ENCODE measurements at places on chromosomes 7 and 10.
A peak's percentile ranks its signal among the peaks of the same experiment; 100 is the strongest.

- no peak for ATAC-seq
These were observed 2.3 kb downstream of the MCM7 start for GRCh38 chr7:100098913-100099312.

DNA sequence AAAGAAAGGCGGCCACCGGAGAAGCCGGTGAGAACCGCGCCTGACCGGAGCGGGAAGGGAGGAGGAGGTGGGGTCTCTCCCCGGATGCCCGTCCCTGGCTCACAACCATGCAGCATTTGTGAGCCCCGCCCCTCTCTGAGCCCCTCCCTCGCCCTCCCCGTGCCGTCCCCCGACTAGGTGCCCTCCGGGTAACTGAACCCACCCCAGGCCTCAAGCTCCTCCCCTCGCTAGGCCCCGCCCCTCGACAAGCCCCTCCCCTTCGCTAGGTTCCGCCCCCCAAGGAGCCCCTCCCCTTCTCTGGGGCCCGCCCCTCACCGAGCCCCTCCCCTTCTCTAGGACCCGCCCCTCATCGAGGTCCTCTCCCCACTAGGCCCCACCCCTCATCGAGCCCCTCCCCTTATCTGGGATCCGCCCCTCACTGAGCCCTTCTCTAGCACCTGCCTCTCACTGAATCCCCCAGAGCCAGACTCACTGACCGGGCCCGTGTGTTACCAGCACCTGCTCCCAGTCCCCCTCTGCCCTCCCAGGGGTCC, 42.2 kb upstream of the HSPB1 start:
- peak; percentile 44 for ATAC-seq

DNA sequence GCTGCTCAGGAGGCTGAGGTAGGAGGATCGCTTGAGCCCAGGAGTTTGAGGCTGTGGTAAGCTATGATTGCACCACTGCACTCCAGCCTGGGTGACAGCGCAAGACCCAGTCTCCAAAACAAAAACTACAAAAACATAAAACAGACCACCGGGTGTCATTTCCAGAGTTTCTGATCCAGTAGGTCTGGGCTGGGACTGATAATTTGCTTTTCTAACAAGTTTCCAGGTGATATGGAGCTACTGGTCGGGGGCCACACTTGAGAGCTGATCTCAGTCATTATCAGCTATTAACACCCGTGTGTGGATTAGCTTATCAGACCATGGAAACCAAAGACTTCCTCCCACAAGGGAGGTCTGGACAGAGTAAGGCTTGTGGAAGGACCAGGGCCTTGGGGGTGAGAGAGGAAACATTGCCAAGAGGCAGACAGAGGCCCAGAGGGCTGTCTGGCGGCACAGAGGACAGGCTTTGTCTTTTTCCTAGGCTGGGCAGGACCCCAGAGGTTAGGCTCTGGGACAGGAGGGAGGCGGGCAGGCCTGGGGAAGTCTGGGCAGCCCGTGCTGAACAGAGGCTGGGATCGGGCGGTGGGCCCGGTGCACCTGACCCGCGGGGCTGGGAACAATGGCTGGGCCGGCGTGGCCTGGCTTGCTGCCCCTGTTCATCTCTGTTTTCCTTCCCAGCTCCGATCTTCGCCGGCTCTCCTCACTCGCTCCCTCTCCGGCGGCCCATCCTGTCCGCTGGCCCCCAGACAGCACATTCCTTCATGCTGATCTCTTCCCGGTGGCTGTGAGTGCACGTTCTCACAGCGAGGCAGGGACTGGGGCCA, 25.2 kb downstream of the TMEM270 start:
- ATAC-seq, result no peak

DNA sequence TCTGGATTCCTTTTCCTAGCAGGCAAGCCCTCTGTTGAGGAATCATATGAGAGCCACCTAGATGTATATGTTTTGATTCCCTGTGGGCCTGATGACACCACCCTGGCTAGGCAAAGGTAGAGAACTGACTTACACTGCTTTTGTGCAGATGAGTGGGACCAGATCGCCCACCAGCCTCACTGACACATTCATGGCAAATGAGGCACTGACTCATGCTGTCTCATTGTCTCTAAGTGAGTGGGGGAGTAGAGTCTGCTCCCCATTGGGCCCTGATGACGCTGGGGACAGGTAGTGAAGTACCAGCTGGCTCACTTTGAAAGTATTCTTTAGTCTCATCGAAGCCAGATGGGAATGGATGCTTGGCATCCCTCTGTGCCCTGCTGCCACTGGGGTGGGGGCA, 326.3 kb downstream of the ABCA13 start:
- no peak for ATAC-seq

DNA sequence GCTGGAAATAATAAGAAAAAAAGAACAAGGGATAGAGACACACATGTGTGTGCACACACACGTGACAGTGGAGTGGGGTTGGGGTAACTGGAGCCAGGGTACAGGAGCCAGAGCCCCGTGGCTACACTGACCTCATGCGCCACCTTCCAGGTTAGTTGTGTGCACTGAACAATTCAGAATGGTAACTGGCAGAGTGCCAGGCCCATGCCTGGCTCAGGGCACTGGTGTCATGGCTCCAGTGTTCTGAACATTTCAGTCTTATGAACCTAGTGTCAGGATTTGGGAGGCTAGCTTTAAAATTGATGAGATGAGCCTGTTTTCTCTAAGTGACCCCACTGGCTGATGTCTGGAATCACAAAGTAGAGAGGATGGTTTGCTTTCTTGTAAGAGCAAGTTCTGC, 269.6 kb downstream of the SORCS3 start:
- ATAC-seq, result no peak

- ATAC-seq, result peak; percentile 60
These were observed 630 bp downstream of the RSBN1L start for GRCh38 chr7:77696643-77697534.

GRCh38 chr10:42896735-42897134, 114.1 kb downstream of the BMS1 start:
- ATAC-seq, result no peak

- no peak for ATAC-seq
These were observed 114.7 kb upstream of the PLXDC2 start for GRCh38 chr10:19701427-19702052.

DNA sequence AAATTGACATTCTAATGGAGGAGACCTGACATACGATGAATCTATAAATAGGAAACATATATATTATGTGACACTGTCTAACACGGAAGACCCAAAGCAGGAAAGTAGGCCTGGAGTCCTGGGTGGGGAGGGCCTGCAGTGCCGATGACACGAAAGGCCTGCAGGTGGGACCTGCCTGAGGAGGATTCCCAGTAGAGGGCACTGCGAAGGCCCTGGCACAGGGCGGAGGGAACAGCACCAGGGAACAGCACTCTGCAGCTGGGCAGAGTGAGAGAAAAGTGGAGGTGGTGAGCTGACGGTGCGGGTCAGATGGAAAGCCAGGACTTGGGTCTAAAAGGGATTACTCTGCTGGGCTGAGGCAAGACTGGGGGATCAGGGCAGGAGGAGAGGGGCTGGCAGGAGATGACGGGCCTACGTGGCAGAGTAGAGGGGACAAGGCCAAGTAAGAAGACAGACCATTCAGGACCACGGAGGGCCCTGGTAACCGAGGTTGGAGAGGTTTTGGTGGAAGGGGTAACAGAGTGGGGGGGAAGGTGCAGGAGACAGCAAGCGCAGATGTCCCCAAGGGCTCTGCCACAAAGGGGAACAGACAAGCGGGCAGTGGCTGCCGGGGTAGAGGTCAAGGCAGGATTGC, 8.1 kb downstream of the ZNF746 start:
- no peak for ATAC-seq

GRCh38 chr7:140640727-140641523, at the start of gene DENND2A:
DENND2A (minus strand) TSS chr7:140640813; CDS start chr7:140602397, 38,416 bp downstream.
- ATAC-seq, result peak; percentile 9

GRCh38 chr10:16820018-16820417, 2.8 kb upstream of the RSU1 start:
- no peak for ATAC-seq

DNA sequence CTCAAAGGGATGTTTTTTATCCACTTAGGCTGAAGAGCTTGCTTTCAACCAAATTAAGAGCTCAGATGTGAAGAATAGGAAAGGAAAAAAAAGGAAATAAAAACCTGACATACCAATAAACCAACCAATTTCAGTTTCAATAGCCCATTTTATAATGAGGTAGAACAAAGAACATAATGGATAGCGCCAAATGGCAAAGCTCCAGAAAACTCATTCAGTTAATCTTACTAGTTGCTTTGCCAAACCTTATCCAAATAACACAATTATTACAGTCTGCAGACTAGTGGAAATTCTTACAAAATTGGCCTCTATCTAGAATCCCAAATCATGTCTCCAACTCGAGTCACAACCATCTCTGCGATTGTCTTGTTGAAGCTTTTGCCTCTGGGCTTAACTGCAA, 337.0 kb downstream of the CRPPA start:
- ATAC-seq, result no peak

DNA sequence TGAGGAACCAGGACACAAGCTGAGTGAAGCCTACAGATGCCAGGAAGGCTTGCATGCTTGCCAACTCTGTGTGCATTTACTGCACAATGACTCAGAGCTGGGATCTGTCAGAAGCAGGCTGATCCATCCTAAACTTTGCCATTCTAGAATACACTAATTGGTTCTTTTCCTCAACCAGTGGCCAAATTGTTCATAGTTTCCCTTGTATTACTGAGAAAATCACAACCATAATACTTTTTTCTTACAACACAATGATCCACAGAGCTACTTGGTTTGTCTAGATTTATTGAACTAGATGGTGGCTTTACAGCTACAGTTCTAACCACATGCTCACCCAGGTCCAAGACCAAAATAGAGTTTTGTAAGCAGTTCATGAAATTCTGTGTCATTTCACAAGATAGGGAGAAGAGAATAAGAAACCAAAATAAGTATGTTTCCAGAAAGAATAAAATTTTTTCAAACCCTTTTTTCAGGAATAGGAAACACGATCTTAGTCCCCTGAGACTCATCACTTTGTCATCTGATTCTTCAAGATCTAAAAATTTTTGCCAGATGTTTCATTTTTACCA, 21.0 kb upstream of the LRRC17 start:
- no peak for ATAC-seq

- peak; percentile 6 for ATAC-seq
These were observed 538 bp downstream of the TRIM8 start for GRCh38 chr10:102644646-102645387.

DNA sequence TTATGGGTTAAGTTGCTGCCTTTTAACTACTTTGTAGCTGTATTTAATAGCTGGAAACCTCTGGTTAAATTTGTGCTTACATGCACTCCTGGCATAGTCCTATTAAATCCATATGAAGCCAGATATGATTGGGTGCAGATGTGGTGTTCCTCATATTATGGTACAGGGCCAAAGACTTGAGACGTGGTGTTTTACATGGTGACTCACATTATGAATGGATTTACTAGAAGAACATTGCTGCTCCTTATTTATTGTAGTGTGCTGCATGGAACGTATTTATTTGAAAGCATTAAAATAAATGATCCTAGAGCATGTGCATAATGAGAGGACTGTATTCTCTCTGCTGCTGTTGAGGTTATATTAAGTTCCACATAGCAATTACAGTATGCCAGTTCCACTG, 224.1 kb downstream of the SLC25A13 start:
- no peak for ATAC-seq

DNA sequence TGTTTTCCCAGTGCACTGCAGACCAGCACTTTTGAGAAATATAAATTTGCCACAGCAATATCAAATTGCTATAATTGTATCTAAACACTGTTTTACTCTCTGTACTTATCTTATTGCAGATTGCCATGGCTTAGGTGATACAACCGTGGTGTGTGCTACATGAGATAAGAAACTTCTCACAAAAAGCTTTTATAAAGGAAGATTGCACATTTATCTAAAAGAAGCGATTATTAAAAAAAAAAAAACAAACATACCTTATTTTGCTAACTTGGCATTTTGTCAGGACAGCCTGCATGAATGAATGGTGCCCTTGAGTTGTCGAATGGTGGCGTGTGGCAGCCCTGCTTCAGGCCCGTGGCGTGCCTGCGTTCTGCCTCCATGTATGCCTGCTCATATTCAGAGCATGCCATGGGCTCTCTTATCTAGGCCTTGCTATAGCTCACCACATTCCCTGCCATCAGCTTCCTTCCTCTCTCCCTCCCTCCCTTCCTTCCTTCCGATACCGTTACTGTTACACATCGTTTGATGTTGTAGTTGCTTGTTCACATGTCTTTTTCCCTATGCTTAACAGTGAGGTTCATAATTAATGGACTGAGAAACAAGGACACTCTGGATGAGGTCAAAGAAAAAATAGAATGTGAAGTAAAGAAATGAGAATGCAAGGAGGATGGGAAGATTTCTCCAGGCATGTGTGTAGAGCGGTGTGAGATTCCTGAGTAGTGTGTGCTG, 34.9 kb downstream of the PRKAR2B start:
- no peak for ATAC-seq

- no peak for ATAC-seq
These were observed 370.7 kb downstream of the PPP1R3A start for GRCh38 chr7:113548137-113548536.

DNA sequence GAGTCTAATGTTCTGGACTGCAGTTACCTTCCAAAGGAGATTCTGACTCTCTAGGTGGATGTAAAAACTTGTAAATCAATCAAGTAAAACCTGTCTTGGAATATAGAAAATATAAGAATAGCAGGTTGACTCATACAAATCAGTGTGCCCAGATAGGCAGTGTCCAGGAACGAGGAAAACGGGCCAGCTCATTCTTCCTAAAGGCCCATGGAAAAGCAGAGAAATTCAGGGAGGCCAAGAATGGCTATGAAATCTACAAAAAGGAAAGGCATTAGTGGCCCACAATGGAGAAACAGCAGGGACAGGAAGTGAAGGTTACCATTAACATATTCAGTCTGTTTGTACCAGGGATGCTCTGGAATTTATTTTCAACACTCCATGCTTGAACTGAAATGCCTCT, 14.9 kb downstream of the GLI3 start:
- no peak for ATAC-seq

- ATAC-seq, result no peak
These were observed 79.3 kb downstream of the CSTF2T start for GRCh38 chr10:51620131-51620530.

DNA sequence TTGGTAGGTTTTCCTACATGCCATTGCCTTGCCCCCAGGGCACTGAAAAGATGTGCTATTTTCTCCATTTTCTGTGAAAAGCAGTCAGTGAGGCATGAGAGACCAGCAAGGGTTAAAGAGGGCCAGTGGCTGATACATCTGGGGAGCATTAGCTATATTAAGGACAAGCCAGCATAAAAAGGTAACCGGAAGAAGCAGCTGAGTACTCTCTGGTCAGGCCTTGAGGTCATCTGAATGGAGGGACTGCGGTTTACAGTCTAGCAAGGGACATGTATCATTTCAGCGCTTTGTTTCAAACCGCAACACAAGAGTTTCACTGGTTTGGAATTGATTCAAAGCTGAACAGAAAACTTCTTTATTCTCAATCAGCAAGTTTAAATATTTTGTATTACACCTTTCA, 120.4 kb downstream of the EPDR1 start:
- no peak for ATAC-seq

GRCh38 chr7:152756116-152756515, 3.4 kb upstream of the ACTR3B start:
- ATAC-seq, result no peak

Measured in activated T-helper 17 cell treated with anti-CD3 and anti-CD28 coated beads, Interleukin-2, amount 50 U/mL, for 72 hours (primary cell).